Muscle of arm (tissue), 14 donors: ENCODE measurements at places on chromosomes 1 and 21. TPM values are rescaled to one million over a fixed set of nuclear protein-coding genes. Genes with fewer than 3 reads are reported as not detected.
A peak's percentile ranks its signal among the peaks of the same experiment; 100 is the strongest.

The SOX13 gene
- 25.3 TPM for polyA plus RNA-seq

The RSPO1 gene
- 0.70 TPM for polyA plus RNA-seq

The TAS1R1 gene
- not detected for polyA plus RNA-seq

The NBPF4 gene
- polyA plus RNA-seq: not detected

The FHAD1 gene
- not detected for polyA plus RNA-seq

The UMODL1 gene
- polyA plus RNA-seq: 0.12 TPM

The FGR gene
- 1.3 TPM for polyA plus RNA-seq

The KRTAP21-2 gene
- not detected for polyA plus RNA-seq

DNA sequence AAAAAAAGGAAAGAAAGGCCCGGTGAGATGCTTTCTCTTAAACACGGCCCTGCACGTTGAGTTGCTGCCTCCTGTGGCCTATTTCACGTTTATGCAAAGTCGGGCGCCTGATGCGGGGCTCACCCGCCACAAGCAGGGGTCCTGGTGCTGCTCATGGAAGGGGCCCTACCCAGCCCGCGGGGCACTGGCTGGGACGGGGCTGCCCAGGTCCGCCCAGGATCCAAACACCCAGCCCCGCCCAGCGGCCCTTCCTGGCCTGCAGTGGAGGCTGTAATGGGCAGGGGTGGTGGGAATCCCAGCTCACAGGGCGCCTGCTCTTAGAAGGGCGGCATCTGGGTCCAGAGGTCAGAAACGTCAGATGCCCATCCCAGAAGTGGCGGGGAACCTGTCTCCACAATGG lies 1.6 kb downstream of the COL6A2 start:
- DNase-seq: no peak

GRCh38 chr1:155379180-155379579 lies 58.5 kb downstream of the RUSC1 start:
- DNase-seq: no peak

GRCh38 chr1:9860887-9861286 lies 37.1 kb upstream of the CLSTN1 start:
- DNase-seq: no peak

DNA sequence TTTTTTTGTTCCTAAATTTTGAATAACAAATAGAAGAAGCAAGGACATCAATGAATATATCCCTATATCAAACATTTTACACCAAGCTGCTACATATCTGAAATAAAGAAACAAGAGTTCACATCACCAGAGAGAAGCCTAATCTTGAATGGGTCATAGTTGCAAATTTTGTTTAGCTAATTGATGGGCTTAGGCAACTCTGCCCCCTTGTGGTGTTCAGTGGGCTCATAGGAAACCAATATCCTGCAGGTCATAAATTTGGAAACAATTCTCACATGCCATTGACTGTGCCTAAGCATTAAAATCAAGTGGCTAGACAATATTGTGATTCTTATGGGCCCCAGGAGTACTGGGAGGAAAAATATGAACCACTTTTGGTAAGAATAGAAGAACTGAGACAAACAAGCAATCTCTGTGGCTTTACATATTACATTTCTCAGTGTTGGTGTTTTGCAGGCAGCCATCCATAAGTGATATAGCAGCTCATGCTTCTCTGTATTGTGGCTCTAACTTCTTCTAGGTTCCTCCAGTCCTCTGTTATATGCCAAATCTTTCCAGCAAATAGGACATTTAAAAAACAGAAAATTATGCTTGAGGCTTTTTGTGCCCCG lies 1262.8 kb upstream of the PRMT6 start:
- DNase-seq: peak; percentile 13

GRCh38 chr1:43978551-43979260 lies at the start of gene B4GALT2:
TSS of gene B4GALT2 (plus strand) at chr1:43979210. CDS start at chr1:43981161, 1,951 bp downstream.
- DNase-seq: no peak

- DNase-seq: no peak
These were observed 26.8 kb upstream of the CLSTN1 start for GRCh38 chr1:9850442-9851162.

- DNase-seq: no peak
These were observed 58.5 kb upstream of the KLHDC7A start for GRCh38 chr1:18422076-18422777.

GRCh38 chr1:53368314-53369033 lies 40.6 kb upstream of the LRP8 start:
- no peak for DNase-seq

DNA sequence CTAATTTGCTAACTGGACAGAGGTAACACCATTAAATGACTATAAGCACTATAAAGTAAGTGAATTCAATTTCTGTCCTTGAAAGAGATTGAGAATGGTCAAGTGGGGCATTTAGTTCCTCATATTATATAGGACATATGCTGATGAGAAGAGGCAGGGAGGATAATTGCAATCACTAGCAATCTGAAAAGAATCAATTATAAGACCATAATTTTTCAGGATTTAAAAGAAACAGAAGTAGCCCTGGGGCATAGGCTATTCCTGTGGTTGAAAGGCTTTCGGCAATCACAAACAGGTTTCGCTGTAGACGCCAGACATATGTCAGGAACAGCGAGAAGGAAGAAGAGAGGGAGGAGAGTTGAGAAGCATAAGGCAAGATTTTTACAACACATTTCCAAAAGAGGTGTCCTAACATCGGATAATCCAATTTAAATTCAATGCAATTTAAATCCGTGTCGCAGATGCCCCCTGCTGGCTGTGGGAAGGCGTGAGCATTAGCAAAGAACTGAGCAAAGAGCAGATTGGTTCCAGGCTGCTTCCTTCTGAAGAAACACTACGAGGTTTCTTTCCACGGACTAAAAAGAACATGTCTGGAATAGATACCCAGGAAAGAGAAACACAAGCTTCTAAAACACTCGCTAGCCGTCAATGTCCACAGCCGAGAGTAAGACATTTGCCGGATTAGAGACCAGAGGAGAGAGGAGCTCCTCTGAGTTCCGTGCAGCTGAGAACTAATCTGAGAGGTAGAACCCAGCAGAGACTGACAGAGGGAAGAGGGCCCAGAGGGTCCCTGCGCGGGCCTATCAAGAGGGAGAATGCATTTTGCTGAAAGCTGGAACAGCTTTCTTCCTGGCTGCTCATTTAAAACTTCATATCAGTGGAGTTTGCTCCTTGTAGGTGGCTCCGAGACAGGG lies 27.9 kb downstream of the RGS5 start:
- peak; percentile 48 for DNase-seq

DNA sequence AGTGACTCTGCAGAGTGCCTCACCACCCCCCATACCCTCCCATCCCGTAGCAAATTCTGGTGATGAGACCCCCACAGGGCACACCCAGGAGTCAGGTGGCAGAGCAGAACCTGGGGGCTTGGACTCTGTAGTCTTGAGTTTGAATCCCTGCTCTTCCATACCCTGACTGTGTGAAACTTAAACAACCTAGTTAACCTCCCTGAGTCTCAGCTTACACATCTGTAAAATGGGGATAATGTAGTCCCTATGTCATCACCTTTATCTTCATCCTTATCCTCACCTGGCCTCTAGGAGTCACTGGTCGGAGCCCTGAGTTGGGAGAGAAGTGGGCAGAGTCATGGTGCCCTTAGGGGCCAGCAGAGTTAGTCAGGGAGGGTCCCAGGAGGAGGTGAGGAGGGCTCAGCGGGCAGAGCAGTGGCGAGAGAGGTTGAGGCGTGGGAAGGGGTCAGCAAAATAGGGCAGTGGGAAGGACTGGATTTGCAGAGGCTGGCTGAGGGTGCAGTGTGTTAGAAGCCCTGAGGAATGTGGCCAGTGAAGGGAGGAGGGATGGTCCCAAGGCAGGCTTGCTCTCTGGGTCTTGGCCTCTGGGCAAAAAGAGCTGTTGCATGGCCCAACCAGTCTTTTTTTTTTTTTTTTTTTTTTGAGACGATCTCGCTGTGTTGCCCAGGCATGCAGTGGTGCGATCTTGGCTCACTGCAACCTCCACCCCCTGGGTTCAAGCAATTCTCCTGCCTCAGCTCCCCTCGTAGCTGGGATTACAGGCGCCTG lies 18.6 kb downstream of the C1orf167 start:
- DNase-seq: no peak

DNA sequence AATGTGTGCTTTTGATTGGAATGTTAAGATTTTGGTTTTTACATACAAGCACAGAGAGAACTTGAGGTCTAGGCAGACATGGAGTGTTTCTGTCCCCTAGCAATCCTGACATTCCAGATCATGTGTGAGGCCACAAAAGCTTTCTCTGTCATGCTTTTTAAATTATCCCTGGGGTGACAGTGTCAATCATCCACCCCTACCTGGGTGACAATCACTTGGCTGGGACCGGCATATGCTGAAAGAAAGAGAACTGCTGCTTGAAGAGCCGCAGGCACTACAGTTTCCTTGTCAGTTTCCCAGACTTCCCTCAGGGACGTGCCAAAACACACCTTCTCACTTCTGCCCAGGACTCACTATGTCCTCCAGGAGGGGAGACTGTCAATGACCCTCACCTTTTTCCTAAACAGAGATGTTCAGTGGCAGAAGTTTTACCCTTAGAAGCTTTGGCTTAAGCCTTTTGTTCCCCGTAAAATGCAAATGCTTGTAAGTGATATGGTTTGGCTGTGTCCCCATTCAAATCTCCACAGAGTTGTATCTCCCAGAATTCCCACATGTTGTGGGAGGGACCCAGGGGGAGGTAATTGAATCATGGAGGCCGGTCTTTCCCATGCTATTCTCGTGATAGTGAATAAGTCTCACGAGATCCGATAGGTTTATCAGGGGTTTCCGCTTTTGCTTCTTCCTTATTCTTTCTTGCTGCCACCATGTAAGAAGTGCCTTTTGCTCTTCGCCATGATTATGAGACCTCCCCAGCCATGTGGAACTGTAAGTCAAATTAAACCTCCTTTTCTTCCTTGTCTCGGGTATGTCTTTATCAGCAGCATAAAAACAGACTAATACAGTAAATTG lies 217.4 kb downstream of the FGGY start:
- no peak for DNase-seq

- no peak for DNase-seq
These were observed 17.6 kb downstream of the ATP8B2 start for GRCh38 chr1:154342836-154343472.

DNA sequence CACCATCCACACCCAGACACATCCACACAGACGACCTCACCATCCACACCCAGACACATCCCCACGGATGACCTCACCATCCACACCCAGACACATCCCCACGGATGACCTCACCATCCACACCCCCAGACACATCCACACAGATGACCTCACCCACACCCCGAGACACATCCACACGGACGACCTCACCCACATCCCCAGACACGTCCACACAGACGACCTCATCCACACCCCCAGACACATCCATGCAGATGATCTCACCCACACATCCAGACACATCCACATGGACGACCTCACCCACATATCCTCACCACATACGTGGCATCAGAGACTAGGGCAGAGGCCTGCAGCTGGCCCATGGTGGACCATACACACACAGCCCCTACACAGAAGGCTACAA lies 14.7 kb upstream of the FABP3 start:
- DNase-seq: no peak

GRCh38 chr1:205356440-205357139 lies at the start of gene KLHDC8A:
TSS of gene KLHDC8A (minus strand) at chr1:205356922. CDS start at chr1:205343604, 13,318 bp downstream.
- DNase-seq: peak; percentile 75

DNA sequence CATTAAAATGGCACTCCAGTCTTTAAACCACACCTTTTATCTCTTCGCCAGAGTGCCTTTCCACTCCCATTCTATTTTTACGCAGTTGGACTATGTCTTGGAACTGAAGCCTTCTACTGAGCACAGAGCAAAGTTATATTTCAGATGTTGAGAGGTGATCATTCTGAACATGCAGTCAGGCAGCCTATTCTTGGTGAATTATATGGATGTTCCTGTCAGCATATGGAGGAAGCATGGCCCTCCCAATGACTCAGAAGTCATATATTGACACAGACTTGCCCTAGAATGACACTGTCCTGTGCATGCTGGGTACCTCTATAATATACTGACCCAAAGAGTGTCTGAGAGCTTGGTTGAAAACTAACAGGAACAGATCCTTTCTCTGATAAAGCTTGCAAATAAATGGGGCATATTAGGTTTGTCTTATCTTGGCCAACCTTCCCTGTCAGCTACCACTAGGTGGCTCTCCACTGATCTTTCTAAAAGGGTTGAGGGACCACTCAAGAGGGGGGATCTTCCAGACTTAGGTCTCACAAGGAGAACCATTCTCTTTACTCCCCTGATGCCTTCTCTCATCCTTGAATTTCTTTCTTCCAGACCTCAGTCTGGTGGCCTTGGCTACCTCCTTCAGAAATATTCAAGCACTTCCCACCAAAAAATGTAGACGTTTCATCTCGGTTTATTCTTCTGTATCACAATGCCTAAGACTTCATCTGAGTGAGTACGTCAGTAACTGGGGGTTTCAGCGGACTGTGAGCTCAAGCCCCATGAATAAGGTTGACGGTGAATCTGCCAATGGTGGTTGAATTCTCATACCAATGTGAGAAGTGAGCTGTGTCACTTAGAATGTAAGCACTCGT lies 11.8 kb upstream of the ALG14 start:
- DNase-seq: peak; percentile 17

DNA sequence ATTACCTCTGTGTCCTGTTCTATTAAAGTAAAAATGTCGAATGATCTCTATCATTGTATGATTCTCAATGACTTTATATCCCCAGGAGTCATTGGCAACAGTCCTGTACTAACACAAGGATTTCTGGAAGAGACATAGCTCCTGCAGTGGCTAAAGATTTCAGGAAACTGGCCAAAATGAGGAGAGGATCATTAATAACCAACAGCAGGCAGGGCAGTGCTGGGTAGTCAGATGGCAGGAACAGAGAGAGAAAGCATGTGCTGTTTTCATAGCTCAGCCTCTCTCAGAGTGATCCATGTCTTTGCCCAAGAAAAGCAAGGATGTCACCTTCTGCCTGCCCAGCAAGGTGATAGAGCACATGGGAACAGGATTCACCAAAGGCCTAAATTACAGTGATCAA lies 604.7 kb upstream of the PLXNA2 start:
- no peak for DNase-seq

DNA sequence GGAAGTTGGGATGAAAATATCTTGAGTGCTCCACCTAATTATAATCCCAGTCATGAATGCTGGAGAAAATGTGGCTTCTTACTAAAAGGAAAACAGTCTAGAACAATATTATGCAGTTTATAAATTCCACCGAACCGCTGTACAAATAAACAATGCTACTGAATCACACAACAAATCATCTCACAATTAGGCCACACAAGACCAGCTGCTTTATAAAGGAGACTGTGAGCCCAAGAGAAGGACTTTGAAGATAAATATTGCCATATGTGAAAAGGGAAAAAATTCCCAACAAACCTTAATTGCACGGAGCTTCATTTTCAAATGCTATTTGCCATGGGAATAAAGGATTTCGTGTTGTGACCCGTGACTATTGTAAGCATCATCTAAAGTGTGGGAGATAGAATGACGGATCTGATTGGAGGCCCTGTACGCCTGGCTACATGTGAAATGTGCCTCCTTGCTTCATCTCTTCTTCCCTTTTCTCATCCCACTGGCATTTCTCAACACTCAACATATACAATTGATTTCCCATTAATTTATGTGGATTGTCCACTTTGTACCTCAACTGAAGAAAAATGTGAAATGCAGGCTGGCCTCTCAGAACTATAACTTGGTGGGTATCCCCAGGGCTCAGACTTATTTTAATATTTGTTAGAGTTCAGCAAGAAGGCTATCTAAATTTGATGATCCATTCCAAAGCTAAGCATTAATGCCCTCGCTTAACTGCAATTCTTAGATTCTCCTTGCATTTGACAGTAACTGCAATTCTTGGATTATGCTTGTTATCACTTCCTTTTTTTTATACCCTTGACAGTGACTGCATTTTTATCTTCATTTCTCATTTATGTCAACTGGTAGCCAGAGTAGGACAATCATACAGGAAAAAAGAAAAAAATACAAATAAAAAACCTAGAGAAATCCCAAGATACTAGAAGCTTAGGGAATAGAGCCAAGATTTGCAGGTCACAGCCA lies 122.3 kb downstream of the TGFB2 start:
- DNase-seq: no peak

GRCh38 chr1:35576061-35576765 lies 3.1 kb downstream of the TFAP2E start:
- no peak for DNase-seq
